ENCODE measurements at places on chromosomes 7 and 10.

GRCh38 chr10:29434111-29434510 is 145.2 kb downstream of the LYZL1 start:
- no peak for DNase-seq

GRCh38 chr10:9449530-9449929 is 1395.0 kb downstream of the GATA3 start:
- no peak for DNase-seq

GRCh38 chr10:88788924-88789323 is 13.6 kb upstream of the LIPM start:
- no peak for DNase-seq

DNA sequence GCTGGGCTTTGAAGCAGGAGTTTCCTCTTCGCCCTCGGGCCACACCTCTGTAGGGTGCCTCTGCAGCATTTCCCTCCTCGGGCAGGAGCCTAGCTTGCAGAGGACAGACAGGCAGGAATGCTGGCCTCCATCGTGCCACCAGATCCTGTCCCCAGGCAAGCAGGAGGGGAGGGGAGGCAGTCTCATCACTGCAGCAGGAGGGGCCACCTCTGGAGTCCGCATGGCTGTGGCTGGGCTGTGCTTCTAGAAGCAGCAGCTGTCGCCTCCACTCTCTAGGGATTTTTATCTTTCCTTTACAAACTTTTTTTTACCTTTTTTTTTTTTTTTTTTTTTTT is 181.4 kb downstream of the CUX1 start:
- no peak for DNase-seq

DNA sequence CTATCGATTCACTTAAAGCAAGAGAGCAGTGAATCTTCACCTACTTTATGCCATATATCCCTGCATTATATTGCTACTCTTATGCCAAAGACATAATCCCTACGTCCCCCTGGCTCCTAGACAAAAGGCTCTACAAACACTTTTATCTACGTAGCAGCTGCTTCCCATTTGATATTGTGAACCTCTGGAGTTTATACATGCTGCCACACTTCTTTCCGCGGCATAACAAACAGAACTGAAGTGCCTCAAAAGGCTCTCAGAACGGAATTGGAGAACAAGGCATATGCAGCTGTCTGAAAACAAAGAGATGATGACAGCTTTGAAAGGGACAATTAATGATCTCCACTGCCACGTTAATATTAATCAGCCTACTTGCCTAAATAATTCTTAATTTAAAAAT is 985.6 kb upstream of the LRRN3 start:
- no peak for DNase-seq

GRCh38 chr7:9625953-9626352 is 1192.5 kb downstream of the NXPH1 start:
- no peak for DNase-seq

Measured in H54 (cell line).